ENCODE measurements at places on chromosomes 7 and 10.

- DNase-seq: no peak
Measured at GRCh38 chr7:20203316-20203715, 13.9 kb downstream of the MACC1 start.

GRCh38 chr10:97921581-97922021, 72.0 kb downstream of the GOLGA7B start:
- no peak for DNase-seq

- DNase-seq: no peak
Measured at GRCh38 chr7:83366629-83367028, 203.9 kb upstream of the PCLO start.

GRCh38 chr10:121947343-121948330, 19.8 kb upstream of the ATE1 start:
- DNase-seq: no peak

All from H1 (cell line).